Activated effector memory CD4-positive, alpha-beta T cell treated with Interleukin-2 at 50 U/mL for 16 hours (primary cell): ENCODE measurements at places on chromosomes 2 and 18.

GRCh38 chr2:60972889-60973656 lies 44.4 kb upstream of the PEX13 start:
- DNase-seq = no peak

GRCh38 chr2:200455958-200456421 lies 53.9 kb downstream of the KCTD18 start:
- no peak for DNase-seq

DNA sequence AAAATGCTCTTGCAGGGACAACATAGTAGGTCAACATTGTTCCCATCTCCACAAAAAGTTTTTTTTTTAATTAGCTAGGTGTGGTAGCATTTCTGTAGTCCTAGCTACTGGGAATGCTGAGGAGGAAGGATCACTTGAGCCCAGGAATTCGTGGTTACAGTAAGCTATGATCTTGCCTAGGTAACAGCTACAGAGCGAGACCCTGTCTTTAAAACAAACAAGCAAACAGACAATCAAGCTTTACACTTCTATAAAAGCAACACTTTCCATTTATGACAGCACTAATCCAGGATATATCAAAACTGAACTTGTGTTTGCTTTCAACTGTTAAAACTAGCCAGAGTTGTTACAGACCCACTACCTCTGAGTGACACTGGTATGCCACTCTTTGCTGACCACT lies 12.0 kb downstream of the UGT1A3 start:
- no peak for DNase-seq

GRCh38 chr2:227724394-227725039 lies at the start of gene SCYGR6:
Gene SCYGR6, minus strand, starts transcription at chr2:227724757. Its CDS starts 0 bp downstream, at chr2:227724757.
- no peak for DNase-seq

DNA sequence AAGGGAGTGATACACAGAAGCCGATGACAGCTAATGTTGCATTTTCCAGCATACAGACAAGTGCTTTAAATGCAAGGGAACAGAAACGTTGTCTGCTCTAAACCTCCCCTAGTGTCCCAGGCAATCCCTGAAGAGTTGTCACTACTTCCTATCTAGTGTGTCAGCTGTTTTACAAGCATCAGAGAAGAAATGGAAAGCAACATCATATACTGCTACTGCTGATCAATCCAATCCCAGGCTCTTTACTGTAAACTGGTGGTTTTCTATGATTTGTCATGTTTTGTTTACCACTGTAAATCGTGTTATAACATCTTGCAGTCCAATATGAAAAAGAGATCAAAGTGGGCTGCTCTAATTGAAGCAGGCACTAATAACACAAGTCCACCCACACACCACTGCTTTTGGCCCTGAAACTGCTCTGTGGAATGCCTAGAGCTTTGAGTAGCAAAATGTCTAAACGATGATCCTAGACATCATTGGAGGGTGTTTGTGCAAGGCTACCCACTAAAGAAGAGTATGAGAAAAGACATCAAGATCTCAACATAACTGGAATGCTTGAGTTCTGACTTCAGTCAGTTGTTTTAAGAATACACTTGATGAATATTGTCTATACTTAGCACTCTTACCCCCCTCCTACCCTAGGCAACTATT lies 18.1 kb upstream of the ROCK1 start:
- no peak for DNase-seq

DNA sequence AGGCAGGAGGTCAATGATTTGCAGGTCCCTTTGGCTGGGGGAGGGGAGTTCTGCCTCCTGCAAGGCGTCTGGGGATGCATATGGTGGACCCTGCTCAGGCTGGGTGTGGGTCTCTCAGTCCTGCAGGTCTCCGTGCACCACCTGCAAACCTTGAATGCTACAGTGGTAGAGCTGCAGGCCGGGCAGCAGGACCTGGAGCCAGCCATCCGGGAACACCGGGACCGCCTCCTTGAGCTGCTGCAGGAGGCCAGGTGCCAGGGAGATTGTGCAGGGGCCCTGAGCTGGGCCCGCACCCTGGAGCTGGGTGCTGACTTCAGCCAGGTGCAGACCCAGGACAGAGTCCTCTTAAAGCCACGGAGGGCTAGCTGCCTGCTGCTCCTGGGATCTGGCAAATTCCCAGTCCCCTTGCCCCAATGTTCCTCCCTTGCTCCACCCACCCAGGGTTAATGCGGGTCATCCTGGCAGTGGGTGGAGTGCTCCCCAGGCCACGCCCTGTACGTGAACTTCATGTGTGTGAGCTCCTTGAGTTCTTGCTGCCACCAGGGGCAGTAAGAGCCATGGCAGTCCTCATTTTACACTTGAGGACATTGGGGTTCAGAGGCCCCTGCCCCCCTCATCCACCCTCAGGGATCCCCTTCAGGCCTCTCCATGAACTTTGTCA lies 3.1 kb downstream of the PROM2 start:
- DNase-seq = no peak

GRCh38 chr2:11873356-11874154 lies 127.1 kb downstream of the LPIN1 start:
- DNase-seq = no peak

GRCh38 chr2:175815537-175815936 lies 186.5 kb downstream of the LNPK start:
- DNase-seq = no peak

DNA sequence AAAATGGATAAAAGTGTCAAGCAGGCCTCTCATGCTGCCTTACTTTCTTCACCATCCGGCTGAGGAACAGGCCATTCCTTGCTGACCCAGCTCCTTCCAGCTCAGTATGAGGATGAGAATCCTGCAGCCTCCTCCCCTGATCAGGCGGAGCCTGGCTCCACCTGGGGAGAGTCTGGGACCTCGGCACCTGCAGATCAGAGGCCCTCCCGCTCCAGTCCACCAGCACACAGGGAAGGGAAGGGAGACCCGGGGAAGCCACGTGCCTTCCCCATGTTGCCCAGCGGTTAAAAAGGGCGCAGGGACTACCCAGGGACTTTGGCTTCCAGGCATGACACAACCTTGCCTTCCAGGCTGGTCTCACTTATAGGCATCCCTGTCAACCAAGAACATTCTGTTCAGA lies 172.0 kb downstream of the NDUFA10 start:
- no peak for DNase-seq

DNA sequence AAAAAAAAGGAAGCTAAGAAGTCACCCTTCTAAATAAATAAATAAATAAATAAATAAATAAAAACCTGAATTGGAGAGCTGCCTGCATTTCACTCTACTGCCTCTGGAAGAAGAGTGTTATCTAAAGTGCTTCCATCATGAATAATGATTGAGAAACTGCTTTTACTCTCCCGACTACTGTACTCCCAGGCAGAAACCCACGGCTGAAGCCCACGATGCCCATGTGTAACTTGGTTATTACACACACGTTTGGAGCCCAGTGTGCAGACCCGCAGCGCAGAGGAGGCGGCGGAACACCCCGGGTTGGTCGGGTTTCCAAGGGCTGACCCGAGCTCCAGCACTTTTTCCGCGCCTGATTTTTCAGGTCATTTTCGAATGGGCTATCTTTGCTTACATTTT lies 697 bp upstream of the SPATS2L start:
- DNase-seq = no peak

- no peak for DNase-seq
Observed at GRCh38 chr2:133518700-133519344, 49.4 kb downstream of the NCKAP5 start.

GRCh38 chr2:158205215-158205614 lies 103.5 kb downstream of the UPP2 start:
- no peak for DNase-seq
